Epithelial cell of prostate (primary cell): ENCODE measurements at places on chromosomes 4 and X.

- DNase-seq: no peak
Observed at GRCh38 chrX:150849996-150850720, 48.3 kb downstream of the CD99L2 start.

DNA sequence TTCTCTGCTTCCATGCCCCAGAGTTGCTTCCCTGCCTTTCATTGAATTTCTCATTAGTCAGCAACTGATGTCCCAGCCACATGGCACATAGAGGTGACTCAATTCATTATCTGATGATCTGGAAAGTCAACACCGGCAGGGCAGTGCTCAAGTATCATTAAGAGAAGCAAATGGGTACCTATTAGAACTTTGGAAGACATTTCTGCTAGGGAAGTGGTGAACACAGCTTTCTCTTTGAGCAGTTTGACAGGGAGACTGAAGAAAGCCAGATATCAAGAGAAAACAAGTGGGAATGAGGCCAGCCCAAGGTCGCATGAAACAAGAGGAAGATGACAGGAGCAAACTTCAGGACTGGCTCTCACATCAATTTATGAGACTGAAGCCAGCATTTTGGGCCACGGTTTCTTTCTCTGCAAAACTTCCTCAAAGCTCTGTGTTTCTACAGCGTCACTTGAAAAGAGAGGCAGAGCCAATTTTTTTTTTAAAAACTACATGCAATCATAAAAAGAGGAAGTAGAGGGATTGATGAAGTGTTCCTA is 108.3 kb upstream of the RPS6KA3 start:
- DNase-seq: peak; percentile 10

GRCh38 chr4:107600983-107601382 is 119.1 kb downstream of the PAPSS1 start:
- DNase-seq: no peak

GRCh38 chrX:17377795-17378194 is 2.8 kb downstream of the NHS start:
- no peak for DNase-seq

GRCh38 chrX:151710457-151710856 is 5.4 kb upstream of the FATE1 start:
- no peak for DNase-seq

- DNase-seq: no peak
Observed at GRCh38 chr4:5276475-5277075, 225.3 kb downstream of the STK32B start.

GRCh38 chr4:48467442-48467841 is 15.7 kb upstream of the SLC10A4 start:
- no peak for DNase-seq
